ENCODE measurements at places on chromosomes 7 and 10. TPM values are rescaled to one million over a fixed set of nuclear protein-coding genes. Genes with fewer than 3 reads are reported as not detected.
A peak's percentile ranks its signal among the peaks of the same experiment; 100 is the strongest.

DNA sequence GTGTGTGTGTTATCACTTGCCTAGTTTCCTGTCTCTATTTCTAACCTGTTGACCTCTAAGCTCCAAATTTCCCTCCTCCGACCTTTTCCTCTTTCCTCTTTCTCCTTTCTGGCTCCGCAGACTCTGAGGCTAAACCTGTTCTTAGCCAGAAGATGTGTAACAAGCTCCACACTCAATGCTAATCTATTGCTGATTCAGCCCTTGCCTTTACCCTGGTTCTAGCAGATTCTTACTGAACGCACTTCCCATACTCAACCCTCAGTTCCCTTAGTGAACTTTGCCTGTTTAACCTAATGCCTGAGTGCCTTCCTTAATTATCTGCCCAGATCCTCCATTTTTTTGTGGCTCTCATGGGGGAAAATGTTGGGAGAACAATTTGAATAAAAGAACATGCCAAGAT, 30.0 kb upstream of the SGMS1 start:
- peak; percentile 64 for DNase-seq

GRCh38 chr7:39656415-39656814, 33.0 kb downstream of the RALA start:
- DNase-seq: no peak

DNA sequence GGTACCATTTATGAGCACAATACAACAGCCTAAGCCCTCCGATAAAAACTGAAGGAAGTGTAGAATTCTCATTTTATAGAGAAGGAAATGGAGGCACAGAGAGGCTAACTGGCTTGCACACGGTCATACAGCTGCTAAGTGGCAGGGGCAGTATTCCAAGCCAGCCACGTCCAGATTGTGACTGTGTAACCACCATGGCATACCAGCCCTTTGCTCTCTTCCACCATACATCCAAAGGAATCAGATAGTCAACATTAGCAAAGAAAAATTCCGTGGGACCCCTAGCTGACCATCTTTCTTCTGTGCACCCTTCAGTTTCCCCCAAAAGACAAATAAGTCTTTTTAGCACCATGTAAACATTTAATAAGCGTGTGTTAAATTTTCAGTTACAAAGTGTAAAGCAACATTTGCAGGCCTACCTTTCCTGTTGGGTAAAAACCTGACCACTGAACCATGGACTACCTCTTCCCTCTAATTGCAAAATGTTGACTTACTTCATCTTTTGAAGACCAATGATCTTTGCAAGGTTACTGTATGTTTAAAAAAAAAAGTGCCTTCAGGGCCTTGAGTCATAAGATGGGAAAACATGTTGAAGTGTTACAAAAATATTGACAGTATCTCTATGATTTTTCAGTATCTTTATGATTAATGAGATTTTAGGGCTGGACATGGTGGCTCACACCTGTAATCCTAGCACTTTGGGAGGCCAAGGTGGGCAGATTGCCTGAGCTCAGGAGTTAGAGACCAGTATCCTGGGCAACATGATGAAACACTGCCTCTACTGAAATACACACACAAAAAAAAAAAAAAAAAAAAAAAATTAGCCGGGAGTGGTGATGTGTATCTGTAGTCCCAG, 24.3 kb upstream of the PDZD8 start:
- DNase-seq: no peak

GRCh38 chr10:66862687-66863258, 63.1 kb upstream of the LRRTM3 start:
- no peak for DNase-seq

- DNase-seq: no peak
Observed at GRCh38 chr7:21806388-21806787, 139.3 kb downstream of the CDCA7L start.

DNA sequence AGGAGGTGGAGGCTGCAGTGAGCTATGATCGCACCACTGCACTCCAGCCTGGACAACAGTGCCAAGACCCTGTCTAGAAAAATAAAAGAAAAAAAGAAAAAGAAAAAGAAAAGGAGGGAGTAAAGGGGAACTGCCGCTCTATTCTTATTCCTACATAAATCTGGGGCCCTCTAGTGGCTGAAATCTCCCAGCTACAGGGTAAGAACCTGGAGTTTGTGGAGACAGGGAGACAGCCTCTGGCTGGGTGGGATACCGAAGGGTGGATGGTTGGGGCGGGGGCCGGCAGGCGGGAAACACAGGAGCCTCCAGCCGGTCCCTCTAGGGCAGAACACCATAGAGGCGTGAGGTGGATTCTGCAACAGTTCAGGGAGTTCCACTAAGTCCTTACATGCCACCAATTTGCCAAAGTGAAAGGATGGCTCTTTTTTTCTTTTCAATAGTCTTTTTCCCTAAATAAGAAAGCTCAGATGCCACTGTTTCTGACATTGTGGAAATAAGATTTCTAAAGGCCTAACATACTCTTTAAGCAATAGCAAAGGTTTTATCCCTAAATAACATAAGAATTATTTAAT, 117.3 kb downstream of the SVIL start:
- no peak for DNase-seq

DNA sequence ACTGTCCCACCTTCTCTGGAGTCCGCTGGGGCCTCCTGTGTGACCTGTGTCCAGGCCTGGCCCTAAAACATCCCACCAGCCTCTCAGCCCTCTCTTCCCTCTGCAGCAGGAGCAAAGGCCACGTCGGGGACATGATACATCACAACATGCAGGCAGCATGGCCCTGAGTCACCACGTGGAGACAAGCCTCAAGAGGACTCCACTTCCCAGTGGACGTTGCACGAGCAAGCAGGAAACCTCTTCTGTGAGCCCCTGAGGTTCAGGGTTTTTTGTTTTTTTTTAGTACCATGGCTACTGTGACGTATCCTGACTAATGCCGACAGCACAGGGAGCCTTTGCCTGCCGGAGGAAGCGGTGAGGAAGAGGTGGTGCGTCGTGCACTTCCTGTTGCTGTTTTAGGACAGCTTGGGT, 165.9 kb downstream of the DNAJB6 start:
- no peak for DNase-seq

GRCh38 chr7:3103614-3104398, 60.1 kb upstream of the CARD11 start:
- DNase-seq: no peak

- no peak for DNase-seq
Observed at GRCh38 chr7:155995183-155995612, 182.9 kb upstream of the SHH start.

GRCh38 chr10:75051308-75051707, 60.1 kb upstream of the SAMD8 start:
- no peak for DNase-seq

DNA sequence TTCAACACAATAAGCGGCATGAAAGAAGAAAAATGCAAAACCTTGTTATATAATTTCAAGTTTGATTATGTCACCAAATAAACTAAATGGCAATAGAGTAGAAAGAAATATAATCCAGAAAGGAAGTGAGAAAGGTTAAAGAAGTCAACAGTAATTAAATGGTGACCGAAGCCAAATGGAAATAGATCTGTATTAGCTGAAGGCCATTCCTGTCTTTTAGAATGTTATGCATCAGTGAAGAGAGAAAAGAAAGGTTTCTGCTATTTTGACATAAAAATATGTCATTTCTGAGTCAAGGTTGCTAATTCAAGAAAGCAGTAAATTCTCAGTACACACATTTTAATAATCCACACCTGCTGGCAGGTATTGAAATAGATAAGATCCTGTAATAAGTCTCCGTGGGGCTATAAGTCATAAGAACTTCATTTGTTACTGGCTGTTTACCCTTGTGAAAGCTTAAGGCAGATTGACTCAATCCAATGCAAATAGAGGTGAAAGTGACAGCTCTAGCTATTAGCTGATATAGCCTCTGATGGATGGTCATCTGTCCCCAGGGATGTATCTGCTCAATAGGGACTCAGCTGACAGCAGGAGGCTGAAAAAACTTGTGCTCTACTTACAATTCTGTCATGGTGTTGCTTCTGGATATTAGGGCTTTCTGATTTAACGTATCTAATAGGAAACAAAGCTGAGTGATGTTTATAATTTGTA, 152.1 kb downstream of the FZD1 start:
- DNase-seq: no peak

DNA sequence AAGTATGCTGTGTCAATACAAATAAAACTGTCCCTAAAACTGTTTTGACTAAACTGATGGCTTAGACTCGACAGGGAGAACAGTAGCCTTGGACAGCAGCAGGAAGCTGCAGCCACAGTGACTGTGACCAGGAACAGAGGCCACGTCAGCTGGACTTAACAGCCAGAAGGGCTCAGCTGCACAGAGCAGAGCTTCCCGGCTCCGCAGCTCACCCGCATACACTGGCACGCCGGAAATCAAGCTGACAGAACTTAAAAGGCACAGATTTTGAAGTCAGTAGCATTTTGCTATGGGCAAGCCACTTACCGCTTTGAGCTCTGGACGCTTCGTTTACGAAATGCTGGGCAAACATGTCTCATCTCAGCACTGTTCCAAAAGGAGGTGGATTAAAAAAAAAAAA, 769.7 kb upstream of the AUTS2 start:
- DNase-seq: no peak

GRCh38 chr10:129335942-129336341, 131.1 kb upstream of the MGMT start:
- peak; percentile 14 for DNase-seq

DNA sequence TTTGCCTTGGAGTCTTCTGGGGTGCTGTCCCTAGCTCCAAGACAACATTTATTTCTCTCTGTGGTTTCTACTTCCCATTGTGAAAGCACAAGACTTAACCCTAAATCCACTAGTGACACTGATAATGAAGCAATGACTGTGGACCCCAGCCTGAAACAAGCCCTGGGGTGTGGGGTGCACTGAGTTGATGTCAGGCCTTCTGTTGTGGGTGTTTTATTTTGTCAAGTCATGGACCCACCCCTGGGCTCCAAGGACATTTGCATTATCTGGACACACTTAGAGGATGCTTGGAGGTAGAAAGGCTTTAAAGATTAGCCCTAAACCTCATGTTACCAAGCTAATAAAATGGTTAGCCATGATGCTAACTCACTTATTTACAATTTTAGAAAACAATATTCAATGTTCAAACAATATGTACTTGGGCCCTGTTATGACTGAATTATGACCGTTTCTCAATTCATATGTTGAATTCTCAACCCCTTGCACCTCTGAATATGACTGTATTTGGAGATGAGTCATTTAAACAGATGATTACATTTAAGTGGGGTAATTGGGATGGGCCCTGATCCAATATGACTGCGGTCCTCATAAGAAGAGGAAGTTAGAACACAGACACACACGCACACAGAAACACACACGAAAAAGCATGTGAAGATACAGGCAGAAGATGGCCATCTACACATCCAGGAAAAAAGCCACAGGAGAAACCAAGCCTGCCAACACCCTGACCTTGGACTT, 137.2 kb upstream of the IGFBP3 start:
- DNase-seq: no peak

DNA sequence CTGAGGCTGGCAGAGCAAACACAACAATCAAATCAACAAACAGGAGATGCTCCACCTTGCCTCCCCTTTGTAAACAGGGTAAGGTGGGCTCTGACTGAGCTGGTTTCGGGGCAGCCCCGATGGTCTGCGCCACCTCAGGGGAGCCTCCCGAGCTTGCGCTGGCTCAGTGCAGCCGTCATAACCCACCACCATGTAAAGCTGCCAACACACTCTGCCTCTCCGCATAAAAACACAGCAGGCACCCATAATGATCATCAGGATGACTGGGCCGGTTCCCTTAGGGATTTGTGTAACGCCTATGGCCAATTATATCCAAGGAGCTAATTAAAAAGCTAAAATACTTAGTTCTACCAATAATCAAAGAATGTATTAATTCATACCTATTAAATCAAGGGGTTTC, 124.5 kb downstream of the PRPF18 start:
- no peak for DNase-seq

- no peak for DNase-seq
Observed at GRCh38 chr10:122388287-122388997, 13.9 kb downstream of the PLEKHA1 start.

- no peak for DNase-seq
Observed at GRCh38 chr7:157690833-157691585, 354.2 kb downstream of the DNAJB6 start.

DNA sequence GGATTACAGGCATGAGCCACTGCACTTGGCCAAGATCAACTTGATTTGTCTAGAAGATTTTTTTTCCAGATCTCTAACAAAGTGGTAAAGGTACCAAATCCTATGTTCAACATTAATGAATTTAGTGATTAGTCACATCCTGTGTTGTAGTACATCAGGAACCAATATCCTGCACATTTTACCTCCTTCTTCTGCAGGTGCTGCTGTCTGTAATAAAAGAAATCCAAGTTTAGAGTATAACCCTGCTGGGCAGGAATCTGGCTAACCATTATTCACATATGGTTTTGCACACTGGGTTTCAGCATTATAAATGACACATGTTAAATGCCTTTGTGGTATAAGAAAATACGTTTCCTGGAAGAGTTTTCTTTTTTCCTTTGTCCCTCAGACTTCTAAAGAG, 10.8 kb downstream of the PARD3 start:
- no peak for DNase-seq

- DNase-seq: no peak
Observed at GRCh38 chr7:44224080-44224973, 23.5 kb downstream of the YKT6 start.

GRCh38 chr10:42932735-42933447, 144.0 kb upstream of the RET start:
- DNase-seq: peak; percentile 88

GRCh38 chr10:117680601-117681000, 138.1 kb downstream of the EMX2 start:
- no peak for DNase-seq

- DNase-seq: no peak
Observed at GRCh38 chr7:127876393-127876792, 154.8 kb downstream of the LRRC4 start.

- no peak for DNase-seq
Observed at GRCh38 chr10:112471878-112472487, 25.0 kb downstream of the VTI1A start.

DNA sequence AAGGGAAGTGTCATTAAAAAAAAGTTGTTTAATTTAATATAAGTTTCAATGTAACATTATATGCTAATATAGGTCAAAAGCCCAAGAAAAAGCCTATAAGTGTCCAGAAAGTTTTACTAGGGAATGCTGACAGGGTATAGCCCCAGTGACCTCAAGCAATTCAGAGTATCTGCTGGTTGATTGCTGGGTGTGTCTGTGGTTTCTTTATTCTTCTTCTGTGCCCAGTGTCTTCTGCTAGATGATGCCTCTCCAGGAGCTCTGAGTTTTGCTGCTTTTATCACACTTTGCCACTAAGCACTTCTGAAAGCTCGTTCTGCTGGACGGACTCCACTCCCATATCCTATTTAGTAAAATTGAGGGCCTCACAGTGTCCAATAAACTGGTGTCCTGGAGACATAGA, 212.2 kb upstream of the NRG3 start:
- no peak for DNase-seq

Gene SRI
- total RNA-seq: 46.3 TPM

Gene SFXN2
- 2.7 TPM for total RNA-seq

Gene DLD
- 109 TPM for total RNA-seq

Gene DEPP1
- total RNA-seq: 79.1 TPM

Gene ATP6V0A4
- total RNA-seq: not detected

Gene CYP3A7
- total RNA-seq: not detected

Gene ACHE
- total RNA-seq: 3.9 TPM

Gene HOXA2
- total RNA-seq: 5.4 TPM

Gene TAS2R41
- 0.66 TPM for total RNA-seq

Gene APBB1IP
- 5.8 TPM for total RNA-seq

Gene NPFFR1
- total RNA-seq: not detected

Gene SAMD9L
- total RNA-seq: 3.7 TPM

Gene VCL
- total RNA-seq: 452 TPM

Gene SORBS1
- total RNA-seq: 2,231 TPM

Gene FOXP2
- total RNA-seq: 53.2 TPM
